ENCODE measurements at places on chromosomes 16 and 17.
A peak's percentile ranks its signal among the peaks of the same experiment; 100 is the strongest.

- DNase-seq: no peak
Observed at GRCh38 chr17:82236142-82236971, 7.5 kb downstream of the SLC16A3 start.

- DNase-seq: no peak
Observed at GRCh38 chr16:991773-992172, 10.2 kb downstream of the SOX8 start.

DNA sequence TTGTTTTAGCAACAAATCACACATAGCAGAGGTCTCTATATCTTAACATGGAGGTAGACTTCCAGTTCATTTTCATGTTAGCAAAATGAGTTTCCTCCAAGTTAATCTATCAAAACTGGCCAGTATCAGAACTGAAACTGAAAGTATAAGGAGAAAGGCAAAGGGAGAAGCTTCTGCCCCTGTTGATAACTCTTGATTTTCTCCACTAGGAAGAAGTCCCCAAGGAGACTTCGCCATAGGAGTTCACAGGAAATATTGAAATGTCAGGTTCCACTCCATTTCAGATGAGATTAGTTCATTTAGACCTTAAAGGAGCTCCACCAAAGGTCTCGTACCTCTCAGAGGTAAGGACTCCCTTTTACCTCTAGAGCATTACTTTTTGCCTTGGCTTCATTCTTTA lies 1.2 kb upstream of the OGFOD3 start:
- peak; percentile 19 for DNase-seq

DNA sequence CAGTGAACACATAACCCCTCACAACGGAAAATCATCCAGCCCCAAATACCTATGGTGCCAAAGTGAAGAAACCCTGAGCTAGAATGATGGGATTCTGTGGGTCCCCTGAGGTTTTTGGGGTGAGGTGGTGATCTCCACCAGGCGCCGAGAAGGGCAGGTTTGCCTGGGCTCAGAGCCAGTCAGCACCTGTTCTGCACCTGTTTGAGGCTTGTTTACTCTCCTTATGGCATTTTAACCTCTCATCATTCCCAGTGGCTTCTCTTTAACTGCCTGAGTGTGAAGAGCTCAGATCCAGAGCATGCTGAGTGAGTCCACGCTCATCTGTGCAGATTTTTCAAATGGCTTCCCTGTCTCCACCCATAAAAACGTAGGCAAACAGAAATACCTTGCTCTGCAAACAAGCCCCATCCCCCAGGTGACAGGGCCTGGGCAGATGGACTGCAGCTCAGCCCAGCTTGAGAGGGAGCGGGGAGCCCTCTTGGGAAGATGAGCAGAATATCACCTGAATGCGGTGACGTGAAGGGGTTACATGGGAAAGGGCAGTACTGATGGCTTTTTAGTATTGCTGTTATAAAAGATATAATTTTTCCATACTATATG lies 40.1 kb upstream of the CLEC19A start:
- DNase-seq: no peak

DNA sequence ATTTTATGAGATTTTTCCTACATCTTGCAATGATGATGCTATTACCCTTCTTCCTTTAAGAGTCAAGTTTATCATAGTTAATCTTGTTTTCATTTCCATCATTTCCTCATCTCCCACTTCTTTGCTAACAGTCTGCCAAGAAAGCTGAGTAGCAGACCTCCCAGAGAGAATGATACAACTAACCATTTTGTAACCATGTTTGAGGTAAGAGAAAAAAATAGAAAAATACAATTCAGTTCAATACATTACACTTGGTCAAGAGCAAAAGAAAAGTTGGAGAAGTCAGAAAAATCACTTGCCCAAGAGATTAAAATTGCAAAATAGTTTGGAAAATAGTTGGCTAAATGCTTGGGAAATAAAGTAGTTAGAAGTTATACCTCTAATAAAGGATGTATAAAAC lies 154.4 kb downstream of the ABCA8 start:
- DNase-seq: no peak

- DNase-seq: no peak
Observed at GRCh38 chr17:46770818-46771560, 47.5 kb downstream of the WNT3 start.

- DNase-seq: peak; percentile 16
Observed at GRCh38 chr17:15999974-16000827, 577 bp downstream of the TTC19 start.

DNA sequence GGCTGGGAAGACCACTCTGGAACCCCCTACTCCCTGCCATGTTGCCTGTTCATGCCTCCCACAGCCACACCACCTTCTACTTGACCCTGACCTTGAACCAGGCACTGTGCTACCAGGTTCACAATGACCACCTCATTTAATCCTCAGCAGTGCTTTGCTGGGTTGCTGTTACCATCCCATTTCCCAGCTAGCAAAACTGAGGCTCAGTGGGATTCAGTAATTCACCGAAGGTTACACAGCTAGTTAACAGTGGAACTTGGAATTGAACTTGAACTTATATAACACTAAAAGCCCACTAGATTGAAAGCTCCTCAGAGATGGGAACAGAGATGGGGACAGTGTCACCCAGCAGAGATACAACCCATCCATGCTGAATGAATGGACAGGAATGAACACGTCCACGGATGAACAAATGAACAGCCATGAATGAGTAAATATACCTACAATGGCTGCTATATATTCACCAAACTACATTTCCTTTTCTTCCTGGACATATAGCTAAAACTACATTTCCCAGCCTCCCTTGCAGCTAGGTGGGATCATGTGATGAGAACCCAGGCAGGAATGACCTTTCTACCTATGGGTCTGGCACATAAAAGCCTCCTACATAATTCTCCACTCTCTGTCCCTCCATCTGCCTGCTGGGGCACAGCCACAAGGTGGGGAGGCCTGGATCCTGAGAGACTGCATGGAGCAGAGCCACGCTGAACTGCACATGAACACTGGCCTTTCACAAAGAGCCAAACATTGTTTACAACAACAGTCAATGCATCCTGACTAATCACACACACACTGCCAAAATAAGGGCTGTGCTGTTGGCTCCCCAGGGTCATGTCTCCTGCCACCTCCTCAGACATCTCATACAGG lies 94.8 kb downstream of the RMI2 start:
- DNase-seq: no peak

- no peak for DNase-seq
Observed at GRCh38 chr17:17051380-17051779, 9.1 kb downstream of the MPRIP start.

- no peak for DNase-seq
Observed at GRCh38 chr16:87956098-87956364, 4.8 kb downstream of the BANP start.

DNA sequence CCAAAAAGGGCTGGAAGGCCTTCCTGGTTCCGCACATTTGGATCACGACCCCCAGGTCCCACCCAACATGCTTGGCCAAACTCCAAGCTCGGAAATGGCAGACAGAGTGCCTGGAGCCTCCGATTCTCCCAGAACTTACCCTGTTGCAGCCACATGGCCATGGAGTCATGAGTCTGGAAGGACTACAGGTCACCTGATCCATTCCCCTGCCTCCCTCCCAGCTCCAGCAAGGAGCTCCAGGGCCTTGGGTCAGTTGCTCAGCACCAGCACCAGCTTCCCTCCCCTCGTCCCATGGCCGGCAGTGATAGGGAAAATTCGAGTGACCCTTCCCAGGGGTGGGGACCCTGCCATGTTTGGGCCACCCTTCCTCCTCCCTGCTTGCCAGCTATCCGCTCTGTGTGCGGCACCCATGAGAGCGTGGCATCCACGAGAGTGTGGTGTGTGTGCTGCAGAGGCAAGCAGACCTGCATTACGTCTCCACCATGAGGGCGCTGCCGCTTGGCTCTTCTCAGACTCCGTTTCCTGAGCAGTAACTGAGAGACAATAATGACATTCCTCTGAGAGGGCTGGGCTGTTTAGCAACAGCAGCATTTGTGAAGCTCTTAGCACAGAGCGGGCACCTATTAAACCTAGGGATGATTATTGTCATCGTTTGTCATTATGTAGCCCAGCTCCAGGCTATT lies 21.3 kb upstream of the RPL38 start:
- no peak for DNase-seq

DNA sequence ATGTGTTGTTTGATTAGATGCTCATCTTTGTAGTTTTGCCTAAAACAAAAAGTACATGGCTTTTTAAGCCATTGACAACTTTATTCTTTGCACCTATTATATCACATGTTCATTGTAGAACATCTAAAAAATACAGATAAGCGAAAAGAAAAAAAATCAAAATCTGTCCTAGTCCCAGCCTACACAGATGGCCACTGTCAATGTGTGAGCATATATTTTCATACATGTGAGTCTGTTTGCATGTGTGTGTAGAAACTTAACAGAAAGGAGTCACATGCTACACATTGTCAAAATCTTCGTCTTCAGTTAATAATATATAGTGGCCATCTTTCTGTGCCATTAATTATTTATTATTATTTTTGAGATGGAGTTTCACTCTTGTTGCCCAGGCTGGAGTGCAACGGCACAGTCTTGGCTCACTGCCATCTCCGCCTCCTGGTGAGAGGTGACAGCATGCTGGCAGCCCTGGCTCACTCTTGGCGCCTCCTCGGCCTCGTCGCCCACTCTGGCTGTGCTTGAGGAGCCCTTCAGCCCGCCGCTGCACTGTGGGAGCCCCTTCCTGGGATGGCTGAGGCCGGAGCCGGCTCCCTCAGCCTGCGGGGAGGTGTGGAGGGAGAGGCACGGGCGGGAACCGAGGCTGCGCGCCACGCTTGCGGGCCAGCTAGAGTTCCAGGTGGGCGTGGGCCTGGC lies 68.5 kb upstream of the AMZ2 start:
- no peak for DNase-seq

DNA sequence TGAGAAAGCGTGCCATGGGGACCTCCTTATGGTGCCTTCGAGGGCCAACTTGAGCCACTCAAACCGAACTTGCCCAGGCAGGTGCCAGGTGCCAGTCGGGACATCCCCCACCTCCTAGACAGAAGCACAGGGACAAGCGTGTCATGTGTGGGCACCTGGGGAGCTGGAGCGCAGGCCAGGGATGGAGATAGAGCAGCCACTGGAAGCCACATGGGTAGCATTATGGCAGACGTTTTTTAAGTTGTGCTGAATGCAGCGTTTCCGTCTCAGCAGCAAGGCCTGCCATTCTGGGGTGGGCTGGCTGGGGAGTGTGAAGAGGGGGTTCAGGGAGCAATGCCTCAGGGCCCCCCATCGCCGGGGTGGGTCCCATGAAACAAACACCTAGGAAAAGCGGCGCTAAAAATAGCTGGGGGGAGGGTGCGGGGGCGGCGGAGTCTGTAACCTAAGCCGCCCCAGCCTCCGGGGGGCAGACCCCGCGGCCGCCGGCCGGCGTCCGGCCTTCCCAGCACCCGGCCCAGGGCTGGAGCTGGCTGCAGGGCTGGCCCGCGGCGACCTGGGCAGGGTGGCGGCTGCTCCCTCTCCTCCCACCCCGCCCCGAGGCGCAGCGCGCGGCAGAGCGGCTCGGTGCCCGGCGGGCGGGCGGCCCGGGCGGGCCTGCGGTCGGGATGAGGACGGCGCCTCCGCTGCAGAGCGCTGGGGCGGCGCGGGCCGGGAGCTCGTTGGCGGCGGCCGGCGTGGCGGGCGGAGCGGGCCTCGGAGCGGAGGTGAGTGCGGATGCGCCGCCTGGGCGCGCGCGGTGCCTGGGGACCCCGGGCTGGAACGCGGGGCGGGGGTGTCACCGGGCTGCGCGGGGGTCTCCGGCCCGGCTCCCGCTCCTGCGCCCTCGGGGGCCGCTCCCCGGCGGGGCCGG lies at the start of gene ZNF469:
Gene ZNF469 (plus strand): TSS at position 469 of the 910 bp plus-strand sequence. CDS start 44,512 bp downstream, outside the sequence.
- DNase-seq: no peak

- DNase-seq: no peak
Observed at GRCh38 chr17:75241996-75242460, 19.4 kb downstream of the GGA3 start.

DNA sequence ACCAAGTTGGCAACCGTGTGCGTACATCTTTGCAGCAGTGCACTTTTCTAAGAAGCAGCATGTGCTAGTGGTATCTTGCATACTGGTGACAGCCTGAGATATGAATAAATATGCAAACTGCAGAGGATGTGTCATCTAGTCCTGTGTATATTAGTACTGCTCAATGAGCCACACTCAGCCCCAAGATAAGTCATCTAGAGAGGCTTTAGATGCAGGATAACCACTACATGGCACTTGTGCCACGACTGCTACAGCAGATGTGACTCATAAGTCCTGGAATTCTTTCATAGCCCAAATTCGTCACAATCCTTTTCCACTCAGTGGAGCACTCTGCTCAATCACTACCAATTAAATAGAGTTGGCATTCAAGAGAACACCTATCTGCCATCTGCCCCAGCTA lies 171.5 kb downstream of the AXIN2 start:
- peak; percentile 13 for DNase-seq

GRCh38 chr16:20568404-20568803 lies 7.8 kb downstream of the ACSM2B start:
- DNase-seq: no peak

- DNase-seq: no peak
Observed at GRCh38 chr16:47064775-47065174, 79.0 kb downstream of the NETO2 start.

DNA sequence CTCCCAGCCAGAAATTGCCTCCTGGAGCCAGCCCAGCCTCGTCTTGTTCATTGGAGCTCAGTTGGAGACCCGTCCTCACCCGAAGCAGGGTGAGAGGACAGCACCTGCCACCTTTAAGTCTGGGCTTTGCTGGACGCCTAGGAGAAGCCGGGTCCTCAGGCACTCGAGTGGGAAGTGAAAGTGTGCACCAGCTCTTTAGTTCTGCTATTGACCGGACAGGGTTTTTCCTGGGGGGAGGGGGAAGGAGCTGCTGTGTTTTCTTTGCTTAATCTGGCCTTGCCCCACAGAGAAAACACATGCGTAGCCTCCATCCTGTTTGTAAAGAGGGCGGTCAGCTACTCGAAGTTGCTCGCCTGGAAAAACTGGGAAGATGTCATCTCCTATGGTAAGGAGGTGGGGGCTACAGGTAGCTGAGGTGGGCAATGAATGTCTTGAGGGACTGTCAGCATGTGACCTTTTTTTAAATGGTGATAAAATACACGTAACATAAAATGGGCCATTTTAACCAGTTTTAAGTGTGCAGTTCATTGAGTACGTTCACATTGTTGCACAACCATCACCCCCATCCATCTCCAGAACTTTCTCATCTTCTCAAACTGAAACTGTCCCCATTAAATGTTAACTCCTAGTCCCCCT lies 34.4 kb downstream of the CMIP start:
- no peak for DNase-seq

- peak; percentile 91 for DNase-seq
Observed at GRCh38 chr17:67491009-67491680, 114.1 kb downstream of the PITPNC1 start.

GRCh38 chr17:34465789-34466188 lies 102.8 kb upstream of the CCL1 start:
- no peak for DNase-seq

DNA sequence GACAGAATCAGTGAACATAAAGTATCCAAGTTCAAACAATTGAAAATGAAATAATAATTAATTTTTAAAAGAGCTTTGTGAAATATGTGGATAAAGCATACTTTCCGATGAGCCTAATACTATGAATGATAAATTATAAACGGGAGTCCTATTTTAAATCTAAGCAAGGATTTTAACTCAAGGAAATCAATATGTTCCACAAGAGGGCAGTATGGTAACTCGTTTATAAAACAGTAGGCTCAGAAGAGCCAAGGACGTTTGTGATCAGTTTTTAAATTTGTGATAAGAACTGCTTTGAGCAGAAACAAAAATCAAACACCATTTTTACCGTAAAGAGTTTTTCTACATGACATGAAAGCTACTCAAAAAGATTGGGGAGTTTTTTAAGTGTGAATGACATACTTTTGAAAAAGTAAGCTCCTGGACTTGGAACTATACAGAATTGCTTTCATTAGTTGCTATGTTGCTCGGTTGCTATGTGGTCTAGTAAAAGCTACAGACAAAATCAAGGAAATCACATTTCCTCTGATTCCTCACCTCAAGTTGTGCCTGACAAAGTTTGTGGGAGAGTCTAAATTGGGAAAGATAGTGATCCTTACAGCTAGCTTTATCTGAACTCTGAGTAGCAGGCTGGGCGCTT lies 11.8 kb upstream of the TEKT1 start:
- peak; percentile 73 for DNase-seq
